ENCODE measurements at places on chromosomes 12 and 14. TPM values are rescaled to one million over a fixed set of nuclear protein-coding genes. Genes with fewer than 3 reads are reported as not detected.

DNA sequence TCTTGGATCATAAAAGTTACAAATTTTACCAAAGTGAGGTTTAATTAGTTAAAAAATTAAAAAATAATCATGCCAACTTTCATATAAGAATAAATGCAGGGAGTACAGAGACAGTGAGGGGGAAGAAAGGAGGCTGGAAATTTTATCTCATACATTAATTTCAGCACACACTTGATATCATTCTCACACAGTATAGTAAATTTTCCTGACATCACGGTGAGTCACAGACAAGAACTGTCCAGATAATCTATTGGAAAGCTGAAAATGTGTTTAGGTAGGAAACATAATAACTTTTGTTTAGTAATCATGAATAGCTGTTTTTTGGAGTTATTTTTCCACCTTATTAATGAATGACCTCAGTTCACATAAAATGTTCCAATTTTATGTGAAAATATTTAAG lies 1204.8 kb downstream of the GALC start:
- no peak for DNase-seq

GRCh38 chr12:116861320-116861719 lies 19.9 kb downstream of the HRK start:
- no peak for DNase-seq

GRCh38 chr12:103877934-103878510 lies 37.0 kb upstream of the NT5DC3 start:
- DNase-seq = peak; percentile 10

DNA sequence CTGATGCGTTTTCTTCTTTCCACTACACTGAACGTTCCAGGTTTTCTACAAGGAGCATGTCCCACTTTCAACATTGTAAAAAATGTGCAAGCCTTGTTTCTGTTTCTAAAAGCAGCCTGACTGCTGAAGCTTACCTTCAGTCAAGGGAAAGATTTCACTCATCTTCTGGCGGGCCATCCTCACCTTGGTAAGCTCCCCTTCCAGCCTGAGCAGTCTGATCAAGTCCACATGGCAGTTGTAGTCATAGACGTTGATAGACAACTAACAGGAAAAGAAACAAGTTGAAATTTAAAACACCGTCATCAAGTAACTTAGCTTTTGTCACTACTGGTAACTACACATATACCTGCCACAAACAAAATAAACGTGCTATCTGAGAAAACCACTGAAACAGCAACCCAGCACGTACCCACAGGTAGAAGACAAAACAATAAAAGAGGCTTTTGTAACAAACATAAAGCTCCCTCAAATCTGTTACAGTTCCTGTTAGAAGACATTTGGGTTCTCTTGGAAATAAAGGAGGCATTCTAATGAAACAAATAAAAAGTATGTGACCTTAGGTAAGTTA lies 11.9 kb downstream of the SART3 start:
- DNase-seq = no peak

The CLMN gene
- 4.8 TPM for total RNA-seq

The CYP46A1 gene
- total RNA-seq = under 0.01 TPM

DNA sequence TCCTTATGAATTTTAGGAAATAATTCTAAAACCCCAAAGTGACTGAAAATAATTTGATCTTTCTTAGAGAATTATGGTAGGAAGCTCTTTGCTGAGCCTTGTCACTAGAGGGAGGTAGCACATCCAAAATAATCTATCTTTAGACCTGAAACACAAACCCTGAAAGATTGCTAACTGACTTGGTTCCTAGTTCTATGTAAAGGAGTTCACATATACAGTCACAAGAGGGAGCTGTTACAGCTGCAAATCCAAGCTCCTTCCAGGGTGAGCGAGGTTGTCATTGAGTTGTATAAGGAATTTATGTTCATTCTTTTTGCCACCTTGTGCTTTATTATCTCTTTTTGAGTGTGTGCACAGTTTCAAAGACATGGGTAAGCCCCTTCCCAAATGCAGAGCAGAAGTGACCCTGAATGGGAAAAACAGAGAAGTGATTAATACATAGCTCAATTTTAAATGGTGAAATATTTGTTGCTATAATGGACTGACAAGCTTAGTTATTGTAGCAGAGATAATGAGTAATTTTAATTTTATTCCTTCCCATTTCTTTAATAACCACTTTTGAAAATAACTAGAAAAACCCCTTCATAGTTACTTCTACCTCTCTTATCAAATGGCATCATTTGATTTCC lies 387.9 kb downstream of the DAD1 start:
- no peak for DNase-seq

DNA sequence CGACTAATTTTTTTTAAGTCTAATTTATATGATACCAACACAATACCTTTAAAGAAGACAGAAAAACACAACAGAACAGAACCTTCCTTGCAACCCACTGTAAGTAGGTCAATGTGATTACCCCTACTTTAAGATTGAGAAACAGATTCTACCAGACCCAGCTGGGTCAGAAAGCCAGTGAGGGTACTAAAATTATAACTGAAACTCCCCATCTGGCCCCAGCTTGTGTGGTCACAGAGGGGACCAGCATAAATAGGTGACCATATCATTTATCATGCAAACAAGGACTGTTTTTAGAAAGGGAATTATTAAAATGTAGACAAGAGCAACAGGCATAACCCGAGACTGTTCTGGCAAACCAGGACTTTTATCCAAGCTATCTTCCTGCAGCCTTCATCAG lies 30.1 kb upstream of the FRMD6 start:
- no peak for DNase-seq

The SCN8A gene
- 30.7 TPM for total RNA-seq

The SERPINA12 gene
- not detected for total RNA-seq

DNA sequence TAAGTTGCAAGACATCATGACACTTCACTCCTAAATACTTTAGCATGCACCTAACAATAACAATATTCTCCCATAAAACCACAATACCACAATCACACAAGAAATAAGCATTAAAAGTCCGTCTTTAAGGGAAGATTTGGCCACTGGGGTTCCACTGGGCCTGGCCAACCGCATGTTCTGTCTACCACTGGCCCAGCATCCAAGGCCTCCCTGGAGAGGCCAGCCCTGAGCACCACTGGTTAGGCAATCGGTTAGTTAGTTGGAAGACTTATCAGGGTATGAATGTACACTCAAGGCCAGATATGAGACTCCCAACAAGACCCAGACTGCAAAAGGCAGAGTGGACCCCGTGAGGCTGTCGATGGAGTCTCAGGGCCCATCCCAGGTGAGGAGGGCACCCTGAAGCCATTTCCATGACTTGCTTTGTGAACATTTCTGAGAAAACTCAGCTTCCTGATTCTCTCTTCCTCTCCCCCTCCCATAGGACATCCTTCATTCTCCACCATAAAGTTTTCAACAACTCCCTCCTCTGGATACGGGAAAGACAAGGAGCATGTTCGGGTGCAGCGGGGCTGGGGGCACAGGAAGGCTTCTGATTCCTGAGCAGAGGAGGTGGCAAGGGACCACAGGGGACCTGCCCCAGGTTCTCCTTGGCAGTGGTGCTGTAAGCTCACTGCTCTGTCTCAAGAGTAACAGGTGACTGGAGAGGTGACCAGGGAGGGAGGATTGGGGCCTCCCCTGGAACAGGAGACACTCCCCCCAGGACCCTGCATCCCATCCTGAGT lies 5.9 kb downstream of the PXN start:
- DNase-seq = no peak

DNA sequence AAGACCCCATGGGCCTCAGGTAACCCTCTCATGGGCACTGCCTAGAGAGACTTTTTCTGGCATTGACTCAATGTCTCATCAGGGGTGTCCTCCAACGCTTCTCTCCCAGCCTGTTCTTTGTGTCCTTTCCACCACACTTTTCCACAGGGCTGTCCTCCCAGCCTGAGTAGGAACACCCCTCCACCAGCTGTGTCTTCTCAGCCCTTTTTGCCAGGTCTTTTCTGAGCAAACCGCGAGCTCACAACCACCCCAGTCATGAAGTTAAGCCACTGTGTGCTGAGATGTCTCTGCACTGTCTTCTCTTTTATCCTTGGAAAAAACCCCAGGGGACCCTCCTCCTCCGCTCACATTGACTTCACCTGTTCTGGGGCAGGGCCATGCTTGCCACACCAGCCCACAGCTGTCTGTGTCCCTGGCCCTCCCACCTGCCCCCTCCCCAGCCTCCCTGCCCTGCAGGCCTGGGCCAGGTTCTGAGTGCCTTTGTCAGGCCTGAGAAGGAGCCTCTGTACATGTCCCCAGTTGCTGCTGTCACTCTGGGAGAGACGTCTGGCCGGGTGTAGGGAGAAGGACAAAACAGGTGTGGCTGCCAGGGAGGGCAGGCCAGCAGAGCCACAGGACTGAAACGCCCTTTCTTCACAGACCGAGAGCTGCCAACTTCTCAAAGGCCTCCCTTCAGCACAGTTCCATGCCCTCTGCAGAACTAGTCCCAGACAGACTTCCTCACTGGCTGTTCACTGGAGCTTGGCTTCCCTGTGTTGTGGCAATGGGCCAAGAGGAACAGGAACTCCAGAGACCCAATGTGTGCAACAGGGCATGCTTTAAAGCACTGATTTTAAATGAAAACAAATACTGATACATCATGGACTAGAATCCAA lies 50.5 kb upstream of the PNMA1 start:
- DNase-seq = no peak

The PSME1 gene
- 121 TPM for total RNA-seq

- DNase-seq = no peak
Observed at GRCh38 chr12:3743803-3744202, 9.1 kb downstream of the CRACR2A start.

The KCNK10 gene
- total RNA-seq = 0.13 TPM

DNA sequence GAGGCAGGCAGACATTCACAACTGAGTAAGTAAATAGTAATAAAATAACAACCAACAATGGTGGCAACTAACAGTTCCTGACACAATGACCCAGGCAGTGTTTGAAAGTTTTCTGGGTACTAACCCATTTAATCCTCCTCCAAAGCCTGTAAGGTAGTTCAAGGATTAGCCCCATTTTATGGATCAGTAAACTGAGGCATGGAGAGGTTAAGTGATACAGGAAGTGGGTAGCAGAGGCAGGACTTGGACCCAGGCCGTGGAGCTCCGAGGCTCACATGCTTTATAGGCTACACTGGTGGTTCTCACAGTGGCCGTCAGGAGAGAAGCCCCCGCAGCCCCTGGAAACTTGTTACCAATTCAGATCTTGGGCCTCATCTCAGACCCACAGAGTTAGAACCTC lies 17.5 kb downstream of the CRACR2A start:
- DNase-seq = no peak

DNA sequence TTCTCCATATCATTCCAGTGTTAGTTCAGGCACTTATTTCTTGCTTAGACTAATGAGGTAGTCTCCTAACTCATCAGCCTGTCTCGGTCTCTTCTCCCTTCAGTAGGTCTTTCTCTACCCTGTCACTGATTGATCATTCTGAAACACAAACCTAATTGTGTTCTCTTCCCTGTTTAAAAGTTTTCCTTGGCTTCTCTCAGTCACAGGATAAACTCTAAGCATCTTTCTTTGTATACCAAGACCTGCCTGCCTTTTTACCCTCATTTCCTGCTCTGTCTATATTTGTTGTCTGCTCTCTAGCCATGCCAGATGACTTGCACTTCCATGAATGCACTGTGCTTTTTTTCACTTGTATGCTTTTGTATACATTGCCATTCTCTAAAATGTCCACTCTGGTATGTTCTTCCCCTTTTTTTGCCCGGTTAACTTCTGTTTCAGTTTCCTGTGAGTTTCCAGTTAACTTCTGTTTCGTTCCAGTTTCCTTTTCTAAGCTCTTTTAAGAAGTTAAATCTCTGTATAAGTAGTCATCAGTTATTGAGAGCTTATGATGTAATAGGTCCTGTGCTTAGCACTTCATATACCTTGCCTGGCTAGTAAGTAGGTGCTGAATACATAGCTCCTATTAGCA lies 12.8 kb downstream of the DIP2B start:
- DNase-seq = peak; percentile 37

DNA sequence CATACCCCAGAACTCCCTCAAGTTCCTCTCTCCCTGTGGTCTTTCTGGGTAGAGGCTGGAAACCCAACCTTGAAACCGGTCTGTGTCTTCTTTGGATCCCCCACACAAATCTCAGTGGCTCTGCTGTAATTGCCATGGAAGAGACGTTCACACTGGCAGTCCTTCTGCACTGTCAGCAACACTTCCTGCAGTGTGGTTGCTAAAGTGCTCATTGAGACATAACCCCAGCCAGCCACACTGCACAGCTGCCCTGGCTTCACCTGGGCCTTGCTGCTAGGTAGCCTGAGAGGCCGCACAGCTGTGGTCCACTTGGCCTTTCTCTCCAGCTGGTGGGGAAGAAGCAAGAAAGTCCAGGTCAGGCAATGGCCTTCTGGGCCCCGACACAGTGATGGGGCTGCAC lies 2.4 kb downstream of the GZMH start:
- DNase-seq = no peak

GRCh38 chr12:74334780-74335179 lies 202.9 kb upstream of the ATXN7L3B start:
- DNase-seq = no peak

DNA sequence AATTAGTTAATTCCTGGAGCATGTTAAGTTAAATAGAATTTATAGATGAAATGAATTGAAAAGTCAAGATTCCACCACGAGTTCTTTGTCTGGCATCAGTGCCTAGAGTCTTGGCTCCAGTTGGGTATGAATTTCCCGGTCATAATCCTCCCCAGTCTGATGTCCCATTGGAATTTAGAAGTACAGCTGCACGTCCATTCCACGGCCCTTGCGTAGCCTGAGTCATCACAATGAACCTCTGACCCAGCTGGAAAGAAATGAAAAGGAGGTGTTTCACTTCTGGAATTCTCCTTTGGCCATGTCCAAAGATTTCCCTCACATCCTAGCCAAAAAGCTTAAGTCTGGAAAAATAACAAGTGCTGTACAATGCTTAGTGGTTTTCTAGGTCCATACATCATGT lies 122.7 kb downstream of the KICS2 start:
- DNase-seq = peak; percentile 43

Measured in pulmonary artery endothelial cell (primary cell).